ENCODE measurements at places on chromosomes 4 and X.

DNA sequence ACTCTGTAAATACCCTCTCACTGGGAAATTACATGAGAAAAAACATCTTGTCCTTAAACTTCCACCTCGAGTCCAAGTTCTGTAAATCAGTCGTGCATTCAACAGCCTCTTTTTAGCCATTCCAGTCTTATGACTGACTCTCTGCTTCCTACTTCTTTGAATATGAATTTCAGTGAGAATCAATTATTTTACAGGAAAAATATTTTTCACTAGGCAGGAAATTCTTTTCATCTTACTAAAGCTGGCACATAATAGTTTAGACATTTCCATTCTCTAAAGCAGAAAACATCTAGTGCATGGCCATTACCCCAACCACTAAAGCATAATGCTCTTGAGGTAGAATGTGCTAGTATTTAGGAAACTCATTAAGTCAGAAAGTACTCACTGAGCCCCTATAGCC is 565.7 kb upstream of the FAT1 start:
- DNase-seq = no peak

DNA sequence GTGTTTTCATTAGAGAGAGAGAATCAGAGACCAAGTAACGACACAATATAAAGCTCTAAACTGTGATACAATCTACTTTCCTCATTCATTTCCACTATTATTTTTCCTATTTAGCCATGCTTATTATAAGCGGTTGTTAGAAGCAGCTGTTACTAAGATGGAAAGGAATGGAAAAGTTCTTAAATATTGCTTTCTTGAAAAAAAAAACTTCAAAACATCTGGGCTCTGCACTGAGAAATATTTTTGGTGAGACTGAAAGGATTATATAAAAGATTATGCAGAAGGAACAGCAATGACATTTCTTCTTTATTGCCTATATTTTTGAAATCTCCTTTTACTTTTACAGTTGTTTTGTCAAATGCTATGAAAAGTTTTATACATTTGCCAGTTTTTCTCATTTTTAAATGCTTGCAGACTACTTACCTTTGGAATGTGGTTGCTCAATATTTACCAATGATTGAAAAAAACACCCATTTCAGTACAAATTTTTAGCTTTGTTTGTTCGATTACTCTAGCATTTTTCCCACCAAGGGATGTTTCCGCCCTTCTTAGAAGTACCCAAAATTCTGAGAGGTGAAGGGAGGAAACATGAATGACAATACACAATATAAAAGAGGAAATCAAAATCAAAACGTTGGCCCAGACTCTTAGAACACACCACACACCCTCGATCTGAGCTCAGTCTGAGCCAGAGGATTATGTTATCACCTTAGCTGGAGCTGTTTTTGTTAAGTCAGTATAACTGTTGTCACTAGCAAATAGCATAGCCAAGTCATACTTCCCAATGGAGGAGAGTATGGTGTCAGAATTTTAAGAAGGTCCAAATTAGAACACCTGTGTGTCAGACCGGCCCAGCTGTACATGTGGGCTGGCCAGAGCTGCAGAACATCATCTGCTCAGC is 18.4 kb downstream of the DKK2 start:
- DNase-seq = no peak

- no peak for DNase-seq
Observed at GRCh38 chr4:135357091-135357490, 1155.5 kb upstream of the PABPC4L start.

- DNase-seq = no peak
Observed at GRCh38 chrX:18490806-18491555, 65.6 kb downstream of the CDKL5 start.

GRCh38 chr4:66297703-66298102 is 627.4 kb upstream of the EPHA5 start:
- DNase-seq = no peak

DNA sequence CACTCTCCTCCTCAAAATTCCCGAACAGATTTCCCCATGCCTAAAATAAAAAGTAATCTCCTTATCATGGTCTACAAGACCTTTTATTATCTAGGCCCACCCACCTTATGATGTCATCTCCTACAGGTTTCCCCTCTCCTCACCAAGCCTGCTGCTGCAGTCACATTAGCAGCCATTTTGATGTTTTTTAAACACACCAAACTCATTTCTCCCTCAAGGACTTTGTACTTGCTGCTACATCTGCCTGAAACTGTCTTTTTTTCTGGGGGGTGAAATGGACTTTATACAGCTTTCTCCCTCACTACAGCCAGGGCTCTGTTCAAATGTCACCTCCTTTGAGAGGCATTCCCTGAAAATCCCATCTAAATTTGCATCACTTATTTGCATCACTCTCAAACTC is 90.2 kb upstream of the TAB3 start:
- DNase-seq = no peak

- no peak for DNase-seq
Observed at GRCh38 chr4:5399790-5400421, 308.5 kb downstream of the EVC2 start.

- no peak for DNase-seq
Observed at GRCh38 chrX:74593593-74593992, 20.8 kb downstream of the RLIM start.

Data from activated CD4-positive, alpha-beta T cell treated with anti-CD3 and anti-CD28 coated beads, Interleukin-2, amount 10 ng/mL, durations not matched to agents 7 days and 5 days (primary cell).